ENCODE measurements at places on chromosomes 2 and 18.

DNA sequence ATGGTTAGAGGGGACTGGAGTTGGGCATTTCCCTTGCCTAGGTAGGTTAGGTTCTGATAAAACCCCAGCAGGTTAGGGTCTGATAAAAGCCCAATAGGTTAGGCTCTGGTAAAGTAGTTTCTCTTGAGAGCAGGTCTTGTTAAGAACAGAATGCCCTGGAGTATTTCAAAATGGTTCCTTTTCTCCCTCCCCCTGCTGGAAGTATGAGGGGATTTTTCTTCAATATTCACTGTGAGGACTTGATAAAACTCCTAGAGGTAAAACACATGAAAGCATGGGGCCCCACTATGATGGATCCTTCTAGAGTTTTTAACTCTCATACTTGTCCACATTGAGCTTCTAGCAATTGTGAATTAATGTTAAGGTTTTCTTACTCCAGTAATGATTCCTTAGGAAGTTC is 27.6 kb downstream of the ANKAR start:
- DNase-seq = no peak

GRCh38 chr18:58887613-58887963 is 22.9 kb downstream of the ZNF532 start:
- DNase-seq = no peak

- no peak for DNase-seq
Observed at GRCh38 chr2:112710956-112711750, 9.7 kb upstream of the NT5DC4 start.

DNA sequence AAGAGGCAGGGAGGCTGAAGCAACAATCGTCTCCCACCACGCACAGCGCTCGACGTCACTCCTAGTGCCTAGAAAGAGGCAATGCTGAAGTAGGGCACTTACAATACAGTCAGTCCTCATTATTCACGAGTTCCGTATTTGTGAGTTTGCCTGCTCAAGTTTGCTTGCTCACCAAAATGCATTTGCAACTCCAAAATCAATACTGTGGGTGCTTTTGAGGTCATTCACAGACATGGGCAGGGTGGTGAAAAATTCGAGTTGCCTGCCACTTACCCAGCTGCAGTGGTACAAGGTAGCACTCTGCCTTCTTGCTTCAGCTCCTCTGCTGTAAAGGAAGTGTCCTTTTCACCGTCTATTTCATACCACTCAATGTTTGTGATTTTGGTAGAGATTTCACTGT is 113.7 kb upstream of the NCK2 start:
- no peak for DNase-seq

DNA sequence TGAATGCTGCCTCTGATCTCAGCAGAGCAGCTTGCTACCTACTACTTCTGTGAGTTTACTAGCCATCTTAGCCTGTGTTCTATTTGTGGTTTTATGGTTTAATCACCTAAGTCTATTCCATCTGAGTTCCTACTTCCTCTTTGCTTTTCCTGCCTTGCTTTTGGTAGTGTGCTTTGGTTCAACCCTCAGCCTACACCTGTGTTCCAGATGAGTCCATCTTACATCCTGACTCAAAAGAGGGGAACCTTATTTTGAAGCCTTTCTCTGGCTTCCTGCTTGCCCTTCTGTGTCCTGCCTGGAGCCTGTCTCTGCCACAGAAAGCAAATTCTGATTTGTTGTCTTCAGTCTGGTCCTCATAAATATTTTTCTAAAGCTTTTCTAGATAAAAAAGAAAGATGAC is 530.3 kb upstream of the MEX3C start:
- no peak for DNase-seq

DNA sequence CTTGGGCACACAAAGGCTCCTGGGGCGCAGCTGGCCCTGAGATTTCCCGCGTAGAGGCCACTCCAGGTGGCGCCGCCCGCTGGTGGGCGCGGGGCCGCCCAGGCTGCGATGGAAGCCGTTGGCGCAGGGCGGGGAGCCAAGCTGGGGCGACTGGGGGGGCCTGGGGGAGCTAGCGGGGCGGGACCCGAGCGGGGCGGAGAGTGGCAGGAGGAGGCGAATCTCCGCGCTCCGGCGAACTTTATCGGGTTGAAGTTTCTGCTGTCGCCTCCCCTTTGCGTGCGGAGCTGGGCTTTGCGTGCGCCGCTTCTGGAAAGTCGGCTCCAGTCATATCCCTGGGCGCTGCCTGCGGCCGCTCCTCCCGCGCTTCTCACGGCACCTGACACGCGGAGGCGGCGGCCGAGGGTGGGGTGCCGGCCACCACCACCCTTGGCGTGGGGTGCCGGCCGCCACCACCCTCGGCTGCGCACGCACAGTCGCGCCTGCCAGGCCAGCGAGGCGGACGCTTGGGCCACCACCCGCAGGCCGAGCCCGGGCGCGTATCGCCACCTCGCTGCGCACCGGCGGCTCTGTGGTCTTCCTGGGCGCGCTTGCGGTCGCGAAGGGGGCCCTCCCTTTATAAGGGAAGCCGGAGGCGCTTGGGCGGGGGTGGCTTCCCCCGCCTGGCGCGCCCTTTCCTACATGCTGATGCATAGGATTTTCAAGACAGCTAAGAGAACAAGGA is 919 bp upstream of the CYP1B1 start:
- DNase-seq = no peak

DNA sequence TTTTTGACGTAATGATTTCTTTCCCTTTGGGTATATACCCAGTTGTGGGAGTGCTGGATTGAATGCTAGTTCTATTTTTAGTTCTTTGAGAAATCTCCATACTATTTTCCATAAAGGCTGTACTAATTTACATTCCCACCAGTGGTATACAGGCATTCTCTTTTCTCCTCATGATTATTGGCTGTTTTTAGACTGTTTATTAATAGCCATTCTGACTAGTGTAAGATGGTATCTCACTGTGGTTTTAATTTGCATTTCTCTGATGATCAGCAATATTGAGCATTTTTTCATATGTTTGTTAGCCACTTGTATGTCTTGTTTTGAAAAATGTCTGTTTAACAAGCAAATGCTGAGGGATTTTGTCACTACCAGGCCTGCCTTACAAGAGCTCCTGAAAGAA is 9.2 kb upstream of the CD28 start:
- DNase-seq = no peak

GRCh38 chr18:49015886-49016647 is 65.3 kb upstream of the SMAD7 start:
- no peak for DNase-seq

DNA sequence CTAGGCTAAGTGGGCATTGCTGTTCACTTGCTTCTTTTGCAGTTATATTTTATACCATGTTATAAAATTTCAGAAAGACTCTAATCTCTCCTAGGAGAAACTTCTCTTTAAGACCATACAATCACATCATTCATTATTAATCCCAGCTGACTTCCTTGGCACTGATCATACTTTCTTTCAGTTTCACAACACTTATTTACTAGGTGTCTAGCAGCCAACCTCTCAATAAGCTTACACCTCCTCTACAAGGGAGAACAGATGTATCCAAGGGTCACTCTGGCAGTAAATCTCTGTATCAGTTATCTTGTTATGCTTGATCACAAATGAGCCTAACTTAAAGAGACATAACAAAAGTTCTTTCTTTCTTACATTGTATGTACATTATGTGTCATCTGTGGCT is 69.8 kb upstream of the EPB41L5 start:
- no peak for DNase-seq

GRCh38 chr2:114537777-114538176 is 95.3 kb downstream of the DPP10 start:
- DNase-seq = no peak

DNA sequence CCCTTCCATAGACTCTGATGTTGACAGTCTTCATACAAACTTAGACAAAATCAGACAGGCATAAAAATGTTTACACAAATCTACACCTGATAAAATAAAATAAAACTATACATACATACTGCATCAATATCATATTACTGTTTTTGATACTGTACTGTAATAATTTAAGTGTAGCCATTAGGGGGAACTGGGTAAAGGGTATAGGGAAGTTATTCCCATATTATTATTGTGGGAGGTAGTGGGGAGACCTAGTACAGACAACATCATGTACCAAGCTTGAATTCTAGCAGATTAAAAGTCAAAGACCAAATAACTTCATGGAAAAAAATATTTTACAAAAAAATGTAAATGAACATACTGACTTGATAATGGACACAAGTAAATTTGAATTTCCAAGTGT is 43.3 kb downstream of the PUM2 start:
- DNase-seq = no peak

DNA sequence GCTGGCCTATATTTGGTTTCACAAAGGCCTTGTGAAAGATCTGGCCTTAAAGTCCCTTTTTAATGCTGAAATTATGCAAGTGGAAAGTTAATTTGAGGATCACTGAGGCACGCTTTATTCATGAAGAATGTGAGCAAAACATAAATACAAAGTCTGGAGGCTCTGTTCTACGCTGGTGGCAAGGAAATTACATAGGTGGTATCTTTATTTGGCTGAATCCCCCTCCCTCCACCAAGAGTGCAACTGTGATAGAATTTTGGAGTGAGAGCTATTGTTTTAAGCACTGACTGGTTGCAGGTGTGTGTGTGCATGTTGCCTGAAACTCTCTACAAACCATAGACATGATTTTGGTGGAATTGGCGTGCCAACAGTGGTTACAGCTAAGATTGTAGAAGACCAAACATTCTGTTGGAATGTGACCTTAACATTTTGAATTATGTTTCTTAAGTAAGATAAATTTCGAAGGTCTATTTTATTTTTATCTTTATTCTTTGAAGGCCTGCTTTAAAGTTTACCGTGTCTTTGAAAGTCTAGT is 114.3 kb downstream of the SPTBN1 start:
- DNase-seq = no peak

Data from cortex of kidney (tissue), 1 donor.